Breast epithelium (tissue), 4 donors: ENCODE measurements at places on chromosomes 4 and X. TPM values are rescaled to one million over a fixed set of nuclear protein-coding genes. Genes with fewer than 3 reads are reported as not detected.

DNA sequence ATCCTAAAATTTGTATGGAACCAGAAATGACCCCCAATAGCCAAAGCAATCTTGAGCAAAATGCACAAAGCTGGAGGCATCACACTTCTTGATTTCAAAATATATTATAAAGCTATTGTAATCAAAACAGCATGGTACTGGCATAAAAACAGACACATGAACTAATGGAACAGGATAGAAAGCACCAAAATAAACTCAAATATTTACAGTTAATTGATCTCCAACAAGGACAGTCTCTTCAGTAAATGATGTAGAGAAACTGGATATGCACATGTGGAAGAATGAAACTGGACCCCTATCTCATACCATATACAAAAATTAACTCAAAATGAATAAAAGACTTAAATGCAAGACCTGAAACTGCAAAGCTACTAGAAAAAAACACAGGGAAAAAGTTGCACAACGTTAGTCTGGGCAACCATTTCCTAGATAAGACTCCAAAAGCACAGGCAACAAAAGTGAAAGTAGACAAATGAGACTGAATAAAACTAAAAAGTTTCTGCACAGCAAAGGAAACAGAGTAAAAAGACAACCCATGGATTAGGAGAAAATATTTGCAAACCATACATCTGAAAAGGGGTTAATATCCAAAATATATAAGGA is 64.9 kb downstream of the CD99L2 start:
- H3K27ac ChIP-seq: no peak overlapping the region
- no peaks in the 10 kb centered on the region for H3K4me1 ChIP-seq
- H3K36me3 ChIP-seq: no peaks in the 10 kb centered on the region
- DNase-seq: no peak

- H3K4me3 ChIP-seq: no peak overlapping the region
- no peaks in the 10 kb centered on the region for H3K36me3 ChIP-seq
- no peaks in the 10 kb centered on the region for H3K4me1 ChIP-seq
- DNase-seq: no peak
- no peak overlapping the region for H3K27ac ChIP-seq
Observed at GRCh38 chrX:54484666-54485065, 11.4 kb downstream of the FGD1 start.

DNA sequence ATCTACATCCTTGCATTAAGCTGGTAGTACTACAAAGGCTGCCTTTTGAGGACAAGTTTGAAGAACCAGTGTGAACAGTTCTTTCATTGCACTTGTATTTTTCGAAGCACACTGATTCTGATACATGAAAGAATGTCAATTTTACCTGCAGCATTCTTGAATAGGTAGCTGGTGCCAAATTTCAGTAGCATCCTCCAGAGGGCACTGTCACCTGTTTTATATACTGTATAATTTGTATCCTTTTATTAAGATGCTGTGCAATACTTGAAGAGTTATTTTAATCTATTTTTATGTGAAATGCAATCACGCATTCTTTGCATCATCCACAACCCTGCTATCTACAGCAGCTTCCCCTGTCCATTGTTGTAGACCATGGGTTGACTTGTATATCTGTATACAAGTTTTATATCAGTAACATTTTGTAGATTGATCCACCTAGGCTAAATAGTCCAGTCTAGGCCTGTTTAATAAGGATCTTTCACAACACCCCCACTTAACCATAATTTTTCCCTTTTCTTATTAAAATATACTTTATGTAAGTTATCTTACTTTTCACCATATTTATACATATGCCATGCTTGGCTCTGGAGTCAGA is 325.7 kb downstream of the PCDH7 start:
- no peak overlapping the region for H3K27ac ChIP-seq
- H3K4me3 ChIP-seq: no peak overlapping the region
- no peak for DNase-seq
- H3K4me1 ChIP-seq: no peaks in the 10 kb centered on the region
- no peaks in the 10 kb centered on the region for H3K27me3 ChIP-seq

GRCh38 chrX:39900777-39901170 is 197.0 kb downstream of the BCOR start:
- no peak for DNase-seq
- H3K36me3 ChIP-seq: no peaks in the 10 kb centered on the region
- H3K4me3 ChIP-seq: no peak overlapping the region
- H3K27ac ChIP-seq: no peak overlapping the region

The LEF1 gene
- total RNA-seq: 7.2 TPM

The PGM2 gene
- total RNA-seq: 11.0 TPM
